ENCODE measurements at places on chromosomes 6 and 20. TPM values are rescaled to one million over a fixed set of nuclear protein-coding genes. Genes with fewer than 3 reads are reported as not detected.
A peak's percentile ranks its signal among the peaks of the same experiment; 100 is the strongest.

GRCh38 chr6:108959972-108960582 is 111.9 kb downstream of the ARMC2 start:
- no peak for DNase-seq

DNA sequence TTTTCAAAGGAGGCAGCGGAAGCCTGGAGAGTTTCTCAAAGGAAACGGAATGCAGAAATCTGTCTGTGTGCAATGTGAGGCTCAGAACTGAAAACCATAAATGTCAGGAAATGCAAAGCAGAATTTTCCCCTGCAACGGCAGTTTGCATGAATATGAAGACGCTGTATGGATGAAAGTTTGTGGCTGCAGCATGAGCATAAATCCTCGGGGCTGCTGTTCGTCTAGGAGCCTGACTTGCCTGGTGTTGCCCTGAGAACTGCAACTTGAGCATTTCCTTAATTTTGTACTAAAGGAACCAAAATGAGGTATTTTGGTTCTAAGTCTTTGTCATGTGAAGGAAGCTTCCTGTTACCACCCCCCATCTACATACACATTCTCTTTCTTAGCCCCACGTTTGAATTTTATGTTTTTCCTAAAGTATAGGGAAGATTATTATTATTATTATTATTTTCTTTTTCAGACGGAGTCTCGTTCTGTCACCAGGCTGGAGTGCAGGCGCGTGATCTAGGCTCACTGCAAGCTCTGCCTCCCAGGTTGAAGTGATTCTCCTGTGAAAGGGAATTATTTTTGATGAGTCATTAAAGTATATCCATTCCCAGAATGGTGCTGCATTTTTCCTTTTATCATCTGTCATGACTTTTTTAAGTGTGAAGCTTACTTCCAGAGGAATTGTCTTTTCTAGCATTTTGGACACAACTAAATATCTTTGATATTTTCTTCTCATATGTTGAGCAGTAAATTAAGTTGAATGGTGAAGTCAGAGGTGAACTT is 33.1 kb downstream of the MTHFD1L start:
- DNase-seq = no peak

GRCh38 chr6:20674664-20675063 is 140.4 kb downstream of the CDKAL1 start:
- no peak for DNase-seq

MYB gene
- 5.3 TPM for total RNA-seq

MCCD1 gene
- total RNA-seq = not detected

DNA sequence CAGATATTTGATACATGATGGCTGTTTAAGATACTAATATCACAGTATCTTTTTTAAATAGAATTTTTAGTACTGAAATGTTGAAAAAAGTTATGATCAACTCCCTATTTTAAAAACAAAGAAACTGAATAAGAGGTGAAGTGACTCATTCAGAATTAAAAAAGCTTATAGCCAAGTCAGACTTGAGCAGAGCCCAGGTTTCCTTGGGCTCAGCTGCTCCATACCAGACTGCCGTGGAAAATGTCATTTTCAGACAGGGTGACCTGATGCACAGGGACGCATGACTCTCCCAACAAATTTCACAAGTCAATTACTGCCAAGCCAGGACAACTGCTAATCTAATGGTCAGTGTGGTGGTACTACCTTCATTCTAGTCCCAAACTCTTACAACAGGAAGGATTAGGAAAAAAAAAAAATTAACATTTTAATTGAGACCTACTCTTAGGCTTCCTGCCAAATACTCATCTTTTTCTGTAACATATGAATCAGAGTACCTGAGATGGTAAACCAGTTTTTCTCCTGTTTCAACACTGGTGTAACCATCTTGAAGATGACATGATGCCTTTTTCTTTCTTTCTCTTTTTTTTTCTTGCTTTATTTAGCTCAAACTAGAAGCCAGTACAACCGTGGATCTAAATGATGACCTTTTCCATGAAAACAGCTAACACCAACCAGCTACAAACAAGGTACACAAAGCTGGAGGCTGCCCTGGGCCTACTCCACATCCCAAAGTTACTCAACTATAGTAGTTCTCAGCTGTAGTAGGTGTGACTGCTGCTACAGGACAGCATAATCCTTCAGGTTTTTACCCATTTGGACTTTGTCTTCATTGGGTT is 30.5 kb downstream of the SLC22A23 start:
- no peak for DNase-seq

- DNase-seq = no peak
These were observed 2.4 kb upstream of the AHCY start for GRCh38 chr20:34305333-34306230.

DNA sequence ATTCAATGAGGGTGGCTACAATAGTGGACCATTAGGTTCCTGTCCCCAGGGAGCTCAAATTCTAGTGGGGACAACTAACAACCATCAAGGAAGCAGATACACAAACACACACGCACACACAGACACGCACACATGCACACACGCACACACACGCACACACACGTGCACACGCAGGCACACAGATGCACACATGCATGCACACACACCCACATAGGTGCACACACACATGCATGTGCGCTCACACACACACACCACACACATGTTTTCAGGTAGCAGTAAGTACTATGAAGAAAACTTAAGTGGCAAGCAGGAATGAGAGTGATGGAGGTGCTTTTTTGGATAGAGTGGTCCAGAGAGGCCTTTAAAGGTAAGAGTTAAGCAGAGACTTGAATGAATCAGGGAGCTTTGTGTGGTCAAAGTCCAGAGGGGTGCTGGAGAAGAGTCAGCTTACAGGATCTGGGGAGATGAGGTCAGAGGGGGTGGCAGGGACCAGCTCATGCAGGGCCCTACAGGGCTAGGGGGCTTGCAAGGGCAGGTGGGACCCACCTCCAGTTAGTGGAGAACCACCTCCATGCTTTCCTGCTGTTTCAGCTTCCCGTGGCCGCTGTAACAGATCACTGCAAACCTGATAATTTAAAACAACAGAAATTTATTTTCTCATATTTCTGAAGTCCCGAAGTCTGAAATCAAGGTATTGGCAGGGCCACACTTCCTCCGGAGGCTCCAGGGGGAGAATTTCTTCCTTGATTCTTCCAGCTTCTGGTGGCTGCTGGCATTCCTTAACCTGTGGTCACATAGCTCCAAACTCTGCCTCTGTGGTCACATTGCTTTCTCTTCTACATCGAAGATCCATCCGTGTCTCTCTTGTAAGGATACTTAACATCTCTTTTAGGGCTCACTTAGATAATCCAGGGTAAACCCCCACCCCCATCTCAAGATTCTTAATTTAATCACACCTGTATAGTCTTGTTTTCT is 6.9 kb upstream of the NSFL1C start:
- DNase-seq = no peak

DNA sequence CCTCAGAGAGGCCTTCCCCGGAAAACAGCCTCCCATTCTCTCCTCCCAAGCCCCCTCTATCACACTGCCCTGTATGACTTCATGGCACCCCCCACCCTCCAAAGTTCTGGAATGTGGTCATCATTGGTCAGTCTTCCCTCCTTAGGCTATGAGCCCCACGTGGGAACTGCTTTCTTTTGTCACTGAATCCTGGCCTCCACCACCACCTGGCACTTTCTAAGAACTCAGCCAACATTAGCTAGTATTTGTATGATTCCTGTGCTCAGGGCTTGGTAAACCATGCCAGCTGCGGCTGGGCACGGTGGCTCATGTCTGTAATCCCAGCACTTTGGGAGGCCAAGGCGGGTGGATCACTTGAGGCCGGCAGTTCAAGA is 8.4 kb upstream of the E2F1 start:
- no peak for DNase-seq

GRCh38 chr20:62274332-62274950 is 28.4 kb upstream of the ADRM1 start:
- no peak for DNase-seq

HDDC2 gene
- 62.8 TPM for total RNA-seq

WFDC10B gene
- total RNA-seq = not detected

DNA sequence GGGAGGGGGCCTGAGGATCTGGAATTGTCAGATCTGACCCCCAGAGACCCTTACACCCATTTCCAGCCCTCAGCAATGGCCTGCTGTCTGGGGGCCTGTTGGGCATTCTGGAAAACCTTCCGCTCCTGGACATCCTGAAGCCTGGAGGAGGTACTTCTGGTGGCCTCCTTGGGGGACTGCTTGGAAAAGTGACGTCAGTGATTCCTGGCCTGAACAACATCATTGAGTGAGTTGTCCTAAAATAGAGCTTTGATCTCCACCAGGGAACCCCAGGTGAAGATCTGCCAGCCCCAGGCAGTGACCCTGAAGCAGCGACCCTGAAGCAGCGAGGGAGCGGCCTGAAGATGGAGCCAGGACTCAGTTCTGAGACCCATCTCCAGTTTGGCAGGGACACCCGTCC is 2.2 kb downstream of the BPIFA1 start:
- no peak for DNase-seq

- peak; percentile 14 for DNase-seq
These were observed 114.6 kb upstream of the RIPOR2 start for GRCh38 chr6:25050356-25050755.

DNA sequence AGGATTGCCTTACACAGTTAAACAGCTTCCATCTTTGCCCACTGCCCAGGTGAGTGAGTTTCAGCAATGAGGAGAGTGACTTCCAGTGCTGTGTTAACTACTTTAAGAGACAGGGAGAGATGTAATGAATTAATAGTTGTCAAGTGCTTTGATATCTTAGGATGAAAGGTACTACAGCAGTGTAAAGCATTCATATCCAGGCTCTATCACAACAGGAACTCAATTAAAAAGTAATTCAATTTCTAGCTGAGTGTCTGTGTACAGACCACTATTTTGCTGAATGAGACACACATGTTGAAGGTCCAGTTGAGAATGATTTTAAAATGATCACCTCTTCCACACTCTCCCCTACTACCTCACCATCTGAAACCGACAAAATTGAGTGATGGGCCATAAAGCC is 70.7 kb upstream of the BEND3 start:
- DNase-seq = no peak

ELOVL5 gene
- total RNA-seq = 68.1 TPM

DNA sequence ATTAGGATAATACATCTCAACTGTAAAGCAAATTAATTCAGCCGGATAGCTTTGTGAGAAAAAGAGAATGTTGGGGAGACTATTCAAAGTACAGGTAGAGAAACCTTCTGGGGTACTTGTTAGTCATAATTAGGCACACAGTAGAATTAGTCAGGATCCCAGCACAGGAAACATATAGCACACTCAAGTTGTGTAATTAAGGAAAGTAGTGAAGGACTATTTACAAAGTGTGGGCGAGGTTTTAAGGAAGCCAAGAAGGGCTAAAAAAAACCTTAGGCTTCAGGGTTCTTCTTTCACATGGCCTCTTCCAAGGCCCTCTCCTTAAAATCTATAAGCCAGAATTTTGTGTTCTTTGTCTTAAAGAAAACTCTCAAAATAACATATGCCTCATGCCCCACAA is 126.7 kb downstream of the RTN4IP1 start:
- no peak for DNase-seq

TRIM31 gene
- not detected for total RNA-seq

ADGRF4 gene
- total RNA-seq = not detected

DNA sequence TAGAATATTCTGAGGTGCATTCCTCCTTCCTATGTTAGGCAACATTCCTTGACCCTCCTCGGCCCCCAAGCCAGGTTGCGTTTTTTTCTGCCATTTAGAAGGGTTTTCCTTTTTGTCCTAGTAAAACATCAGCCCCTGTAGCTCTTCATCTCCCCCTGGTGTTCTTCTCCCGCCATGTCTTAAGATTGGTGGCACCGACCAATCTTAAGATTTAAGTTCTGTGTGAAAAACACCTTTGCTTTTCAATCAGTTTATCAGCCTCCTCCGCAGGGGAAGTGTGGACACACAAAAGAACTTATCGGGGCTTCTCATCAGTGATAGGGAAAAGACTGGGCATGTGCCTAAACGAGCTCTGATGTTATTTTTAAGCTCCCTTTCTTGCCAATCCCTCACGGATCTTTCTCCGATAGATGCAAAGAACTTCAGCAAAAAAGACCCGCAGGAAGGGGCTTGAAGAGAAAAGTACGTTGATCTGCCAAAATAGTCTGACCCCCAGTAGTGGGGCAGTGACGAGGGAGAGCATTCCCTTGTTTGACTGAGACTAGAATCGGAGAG is 719 bp upstream of the EDN1 start:
- peak; percentile 54 for DNase-seq

TMEM170B gene
- 1.0 TPM for total RNA-seq

ID1 gene
- total RNA-seq = 71.6 TPM

DNA sequence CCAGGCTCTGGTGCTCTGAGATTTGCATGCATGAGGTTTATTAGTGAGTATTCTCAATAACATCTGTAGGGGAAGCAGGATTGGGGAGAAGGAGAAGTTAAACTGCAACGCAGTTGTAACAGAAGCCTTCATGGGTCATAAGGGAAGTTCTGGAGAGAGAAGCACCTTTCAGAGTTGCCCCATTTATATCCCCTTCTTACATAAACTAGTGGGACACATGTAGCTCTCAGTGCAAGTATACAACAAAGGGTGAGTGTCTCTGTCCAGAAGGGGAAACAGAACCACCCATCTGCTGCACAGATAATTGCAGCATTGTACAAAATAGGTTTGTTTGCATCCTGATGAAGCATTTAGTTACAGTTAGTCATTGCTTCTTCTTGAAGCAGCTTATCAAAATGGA is 4.3 kb upstream of the ADGB start:
- DNase-seq = no peak

SLC22A7 gene
- total RNA-seq = not detected

DNA sequence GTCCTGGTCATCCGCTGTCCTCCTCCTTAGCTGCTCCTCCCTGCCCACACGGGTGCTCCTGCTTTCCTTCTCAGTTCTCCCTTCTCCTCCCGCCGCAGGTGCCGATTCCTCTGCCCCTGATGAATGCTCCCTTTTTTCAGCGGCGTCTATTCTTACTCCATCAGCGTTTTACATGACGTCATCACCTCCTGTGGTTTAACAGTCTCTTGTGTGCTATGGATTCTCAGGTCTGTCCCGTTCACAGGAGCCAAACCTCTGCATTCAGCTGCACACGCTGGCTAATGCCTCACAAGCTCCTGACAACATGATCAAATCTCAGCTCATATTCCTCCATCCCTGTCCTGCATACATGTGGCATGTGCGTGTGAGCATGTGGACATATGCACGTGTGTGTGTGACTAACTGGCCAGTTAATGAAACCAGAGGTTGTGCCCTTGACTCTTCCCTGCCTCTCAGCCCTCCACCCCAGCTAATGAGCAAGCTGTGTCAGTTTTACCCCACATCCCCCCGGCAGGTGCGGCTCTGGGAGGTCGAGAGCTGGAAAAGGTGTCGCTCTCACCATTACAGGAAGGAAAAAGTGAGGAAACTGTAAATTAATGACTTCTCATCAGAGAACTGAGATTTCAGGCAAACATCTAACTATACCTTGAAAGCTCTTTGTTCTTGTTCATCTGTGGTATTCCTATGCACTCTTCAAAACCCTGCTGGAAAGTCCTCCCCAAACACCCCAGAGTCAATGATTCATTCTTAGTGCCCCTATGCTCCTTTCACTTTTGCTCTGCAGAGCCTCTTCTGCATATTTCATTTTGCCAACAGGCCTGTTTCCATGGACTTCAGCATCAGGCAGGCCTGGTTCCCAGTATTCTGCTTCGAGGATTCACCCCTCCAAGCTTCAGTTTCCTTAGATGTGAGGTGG is 163.1 kb downstream of the TTLL2 start:
- DNase-seq = no peak

GRCh38 chr6:42185597-42185996 is 9.2 kb downstream of the GUCA1B start:
- DNase-seq = no peak
